ENCODE measurements at places on chromosomes 1 and 21.
A peak's percentile ranks its signal among the peaks of the same experiment; 100 is the strongest.

DNA sequence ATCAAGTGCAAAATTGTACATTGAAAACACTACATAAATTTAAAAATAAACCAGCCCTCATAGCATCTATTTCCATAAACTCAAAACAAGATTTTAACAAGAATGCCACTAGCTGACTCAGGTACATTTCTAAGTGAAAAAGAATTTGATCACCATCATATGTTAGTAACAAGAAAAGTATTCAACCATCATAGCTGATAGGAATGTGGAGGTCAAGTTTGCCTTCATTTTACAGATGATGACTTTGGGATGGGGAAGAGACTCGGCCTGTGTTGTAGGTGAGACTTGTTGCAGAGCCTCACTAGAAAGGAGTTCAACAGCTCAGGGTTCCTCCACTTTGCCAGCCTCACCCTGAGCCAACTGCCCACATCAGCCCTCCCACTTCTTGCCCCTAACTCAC is 318.8 kb upstream of the FAM78B start:
- DNase-seq, result peak; percentile 2

DNA sequence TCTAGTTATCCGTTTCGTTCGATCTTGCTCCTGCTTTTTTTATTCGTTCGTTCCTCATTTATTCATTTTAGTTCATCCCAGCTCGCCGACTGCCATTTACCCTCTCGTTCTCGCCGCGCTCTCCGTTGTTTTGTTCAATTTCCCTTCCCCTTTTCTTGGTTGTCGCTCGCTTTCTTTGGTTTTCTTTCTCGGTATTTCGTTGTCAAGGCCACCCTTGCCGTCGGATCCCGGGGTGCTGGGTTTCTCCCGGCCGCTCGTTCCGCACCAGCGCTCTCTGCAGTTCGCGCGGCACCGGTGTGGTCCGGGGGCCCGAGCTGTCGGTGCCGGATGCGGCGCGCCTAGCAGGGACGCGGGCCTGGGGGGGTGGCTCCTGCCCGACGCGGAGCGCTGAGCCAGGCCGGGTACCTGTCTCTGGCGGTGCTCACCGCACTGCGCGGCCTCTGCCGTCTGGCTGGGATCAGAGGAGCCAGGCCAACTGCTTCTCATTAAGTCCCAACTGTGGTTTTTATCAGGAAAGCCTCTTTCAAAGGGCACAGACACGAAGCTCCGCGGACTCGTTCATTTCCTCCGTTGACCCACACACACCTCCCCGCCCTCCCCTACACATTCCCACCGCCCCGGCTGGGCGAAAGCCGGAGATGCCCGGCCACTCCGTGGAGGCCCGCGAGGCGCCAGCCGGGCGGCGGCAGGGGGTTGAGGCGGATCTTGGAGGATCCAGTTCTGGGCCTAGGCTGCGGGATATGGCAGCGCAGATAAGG is 1.6 kb downstream of the ALX3 start:
- no peak for DNase-seq

DNA sequence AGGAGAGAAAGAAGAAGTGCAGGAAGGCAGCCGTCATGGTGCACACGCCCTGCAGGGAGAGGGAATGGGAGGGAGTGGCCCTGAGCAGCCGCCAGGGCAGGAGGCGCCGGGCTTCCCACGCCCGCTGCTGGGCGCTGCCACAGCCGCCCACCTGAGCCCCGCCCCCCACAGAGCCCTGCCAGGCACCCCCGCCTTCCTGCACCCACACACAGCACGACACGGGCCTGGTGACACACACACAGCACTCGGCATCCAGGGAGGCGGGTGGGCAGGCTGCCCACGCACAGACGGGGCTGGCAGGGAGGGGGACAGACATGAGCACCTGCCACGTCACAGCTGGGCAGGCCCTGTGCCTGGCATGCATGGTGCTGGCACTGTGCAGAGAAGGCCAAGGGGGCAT is 27.5 kb downstream of the ADGRB2 start:
- peak; percentile 40 for DNase-seq

GRCh38 chr21:44351535-44352252 is 1.7 kb upstream of the TRPM2 start:
- DNase-seq, result no peak

GRCh38 chr21:31132574-31133242 is 94.4 kb upstream of the KRTAP19-8 start:
- no peak for DNase-seq

DNA sequence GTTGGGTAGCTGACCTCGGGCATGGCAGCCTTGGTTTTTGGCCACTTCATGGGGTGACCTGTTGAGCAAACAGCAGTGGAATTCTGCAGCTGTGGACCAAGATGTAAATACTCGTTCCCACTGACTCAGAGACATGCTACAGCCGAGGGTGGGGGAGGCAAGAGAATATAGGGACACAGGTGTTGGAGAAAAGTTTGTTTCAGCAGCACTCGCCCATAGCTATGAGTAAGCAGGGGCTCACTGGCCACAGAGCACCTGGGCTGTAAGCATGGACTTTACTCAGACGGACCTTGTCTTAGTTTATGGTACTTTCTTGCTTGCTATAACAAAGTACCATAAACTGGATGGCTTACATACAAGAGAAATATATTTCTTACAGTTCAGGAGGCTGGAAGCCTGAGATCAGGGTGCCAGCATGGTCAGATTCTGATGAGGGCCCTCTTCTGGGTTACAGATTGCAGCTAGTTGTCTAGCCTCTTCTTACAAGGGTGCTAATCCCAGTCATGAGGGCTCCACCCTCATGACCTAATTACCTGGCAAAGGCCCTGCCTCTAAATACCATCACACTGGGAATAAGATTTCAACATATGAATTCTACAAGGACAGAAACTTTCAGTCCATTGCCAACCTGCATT is 437.2 kb upstream of the DAB1 start:
- DNase-seq, result no peak

All from NCI-H226 (cell line).